A673 (cell line): ENCODE measurements at places on chromosomes 4 and X. TPM values are rescaled to one million over a fixed set of nuclear protein-coding genes. Genes with fewer than 3 reads are reported as not detected.

- DNase-seq: no peak
Measured at GRCh38 chr4:25158817-25159216, 1.4 kb downstream of the SEPSECS start.

DNA sequence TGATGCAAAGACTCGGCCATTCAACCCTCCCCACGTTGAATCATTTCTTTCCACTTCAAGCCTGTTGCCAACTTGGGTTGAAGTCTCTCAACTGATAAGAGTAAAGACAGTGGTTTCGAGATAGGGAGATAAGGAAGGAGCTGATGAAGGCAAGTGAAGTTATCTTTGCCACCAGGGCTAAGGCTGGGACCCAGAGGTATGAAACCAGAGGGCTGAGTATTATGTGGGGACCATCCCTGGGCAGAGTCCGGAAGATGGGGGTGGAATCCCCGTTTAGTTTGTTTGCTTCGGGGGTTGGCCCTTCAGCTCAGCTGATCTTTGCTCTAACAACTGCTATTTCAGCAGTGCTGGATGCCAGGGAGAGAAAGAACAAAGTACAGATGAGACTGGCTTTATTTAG is 2.3 kb upstream of the XPNPEP2 start:
- no peak for DNase-seq

GRCh38 chr4:47084795-47085194 is 53.4 kb downstream of the GABRB1 start:
- DNase-seq: no peak

The KCTD8 gene
- total RNA-seq: not detected in 2 replicates

The ZNF157 gene
- total RNA-seq: not detected in 2 replicates

GRCh38 chr4:53168228-53168627 is 197.6 kb downstream of the SCFD2 start:
- no peak for DNase-seq

DNA sequence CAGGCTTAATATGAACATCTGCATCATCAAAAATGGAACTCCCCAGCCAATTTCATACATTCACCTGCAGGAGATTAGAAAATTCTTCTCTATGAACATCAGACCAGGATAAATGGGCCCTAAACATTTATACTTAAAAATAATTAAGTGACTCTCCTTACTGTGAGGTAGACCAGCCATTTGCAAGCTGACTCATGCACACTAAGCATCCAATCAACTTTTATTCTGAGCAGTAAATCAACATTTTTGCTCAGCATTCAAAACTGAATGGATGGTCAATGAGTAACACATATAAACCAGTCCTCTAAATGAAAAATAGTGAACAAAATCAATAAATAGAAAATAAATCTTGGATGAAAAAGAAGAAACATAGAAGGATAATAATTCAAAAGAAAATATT is 19.9 kb upstream of the PCDH10 start:
- DNase-seq: no peak

The GBA3 gene
- not detected in 2 replicates for total RNA-seq

- peak; percentile 22 for DNase-seq
Measured at GRCh38 chrX:96314985-96315384, 369.7 kb upstream of the DIAPH2 start.

GRCh38 chr4:2812612-2813354 is 19.9 kb downstream of the SH3BP2 start:
- no peak for DNase-seq

GRCh38 chr4:13529128-13529919 is 15.0 kb downstream of the NKX3-2 start:
- DNase-seq: no peak

GRCh38 chr4:113604955-113605354 is 156.6 kb downstream of the CAMK2D start:
- no peak for DNase-seq
